CD14-positive monocyte (primary cell): ENCODE measurements at places on chromosomes 2 and 18. TPM values are rescaled to one million over a fixed set of nuclear protein-coding genes. Genes with fewer than 3 reads are reported as not detected.
A peak's percentile ranks its signal among the peaks of the same experiment; 100 is the strongest.

DNA sequence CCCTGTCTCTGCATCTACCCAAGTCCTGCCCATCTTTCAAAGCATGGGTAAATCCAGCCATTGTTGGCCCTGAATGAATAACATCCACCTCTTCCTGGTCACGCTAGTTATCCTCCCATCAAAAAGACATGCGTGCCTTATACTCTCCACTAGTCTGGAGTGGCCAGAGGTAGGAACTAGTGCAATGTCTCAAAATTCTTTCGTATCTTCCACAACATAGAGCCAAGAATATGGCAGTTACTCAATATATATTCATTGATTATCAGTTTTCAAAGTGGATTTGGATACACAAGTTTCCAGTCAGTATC is 8.9 kb downstream of the APOB start:
- H3K27ac ChIP-seq, result no peak overlapping the region
- H3K4me3 ChIP-seq, result no peak overlapping the region
- H3K27me3 ChIP-seq, result no peaks in the 10 kb centered on the region

- H3K4me3 ChIP-seq, result no peak overlapping the region
- no peak overlapping the region for H3K27ac ChIP-seq
- no peak for DNase-seq
- H3K27me3 ChIP-seq, result no peaks in the 10 kb centered on the region
Measured at GRCh38 chr2:178767094-178768060, 39.8 kb downstream of the TTN start.

GRCh38 chr18:62033756-62034155 is 140.9 kb upstream of the RNF152 start:
- no peak for DNase-seq
- no peak overlapping the region for H3K27ac ChIP-seq
- H3K4me3 ChIP-seq, result no peak overlapping the region
- peaks cover 2% of the 10 kb centered on the region for H3K27me3 ChIP-seq
- H3K36me3 ChIP-seq, result no peaks in the 10 kb centered on the region
- H3K4me1 ChIP-seq, result no peaks in the 10 kb centered on the region

DNA sequence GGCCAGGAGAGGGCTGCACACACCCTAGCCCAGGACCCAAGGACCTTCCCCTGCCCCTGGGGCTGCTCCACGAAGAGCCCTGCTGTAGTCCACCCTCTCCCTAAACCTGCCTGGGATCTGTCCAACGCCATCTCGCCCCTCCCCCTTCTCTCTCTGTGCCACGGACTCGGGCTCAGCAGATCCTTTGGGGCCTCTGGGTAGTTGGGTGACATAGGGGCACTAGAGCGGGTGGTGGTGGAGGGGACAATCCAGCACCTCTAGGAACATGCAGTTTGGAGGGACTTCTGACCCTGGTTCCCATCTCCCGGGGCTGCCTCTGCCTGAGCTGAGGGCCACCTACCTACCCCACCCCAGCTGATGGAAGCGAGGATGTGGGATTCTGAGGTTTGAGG is 7.3 kb upstream of the CRYBA2 start:
- peaks cover 3% of the 10 kb centered on the region for H3K4me1 ChIP-seq
- no peak for DNase-seq
- no peak overlapping the region for H3K27ac ChIP-seq

DNA sequence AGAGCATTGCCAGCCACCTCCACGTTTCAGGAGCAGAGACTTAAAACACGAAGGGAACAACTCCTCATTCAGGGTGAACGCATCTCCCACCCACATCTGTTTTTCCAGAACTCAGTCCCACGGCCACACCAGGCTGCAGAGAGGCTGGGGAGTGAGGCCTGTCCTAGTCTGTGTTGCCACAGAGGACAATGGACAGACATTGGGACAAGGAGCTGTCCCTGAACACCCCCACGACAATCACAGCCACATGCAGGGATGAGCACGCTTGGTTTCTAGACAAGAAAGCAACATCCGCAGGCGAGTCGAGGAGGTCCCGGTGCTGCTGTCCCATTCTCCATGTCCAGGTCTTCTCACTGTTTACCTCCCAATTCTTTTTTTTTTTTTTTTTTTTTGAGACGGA is 167.4 kb downstream of the EIPR1 start:
- H3K4me1 ChIP-seq, result no peaks in the 10 kb centered on the region
- no peak overlapping the region for H3K27ac ChIP-seq
- no peak for DNase-seq
- H3K36me3 ChIP-seq, result peaks cover 34% of the 10 kb centered on the region

DNA sequence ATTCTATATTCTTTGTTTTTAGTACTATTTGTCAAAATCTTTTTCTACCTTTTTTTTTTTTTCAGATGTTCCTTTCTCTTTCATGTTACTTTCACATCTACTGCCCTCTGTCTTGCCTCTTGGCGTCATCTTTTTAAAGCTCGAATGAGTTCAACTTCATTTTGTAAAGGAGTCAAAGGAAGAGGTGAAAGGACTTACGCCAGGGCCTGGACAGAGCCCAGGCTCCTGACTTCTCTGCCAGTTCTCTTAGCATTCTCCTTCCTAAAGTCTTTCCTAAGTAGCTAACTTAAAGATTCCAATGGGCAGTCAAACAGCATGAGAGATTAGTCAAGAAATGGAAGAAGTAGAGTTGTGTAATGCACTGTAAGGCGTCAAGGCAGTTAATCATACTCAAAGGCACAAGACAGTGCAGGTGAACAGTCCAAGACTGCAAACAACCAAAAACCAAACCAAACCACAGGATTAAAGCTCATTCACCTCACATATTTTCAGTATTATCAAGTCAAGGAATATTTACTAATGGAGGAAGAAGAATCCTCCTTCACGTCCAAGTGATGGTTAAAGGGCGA is 301.7 kb downstream of the TCF4 start:
- DNase-seq, result no peak
- no peaks in the 10 kb centered on the region for H3K27me3 ChIP-seq
- H3K4me3 ChIP-seq, result no peak overlapping the region
- no peak overlapping the region for H3K27ac ChIP-seq
- no peaks in the 10 kb centered on the region for H3K36me3 ChIP-seq

GRCh38 chr18:52970686-52971085 is 630.7 kb downstream of the DCC start:
- DNase-seq, result no peak
- H3K27ac ChIP-seq, result no peak overlapping the region

DNA sequence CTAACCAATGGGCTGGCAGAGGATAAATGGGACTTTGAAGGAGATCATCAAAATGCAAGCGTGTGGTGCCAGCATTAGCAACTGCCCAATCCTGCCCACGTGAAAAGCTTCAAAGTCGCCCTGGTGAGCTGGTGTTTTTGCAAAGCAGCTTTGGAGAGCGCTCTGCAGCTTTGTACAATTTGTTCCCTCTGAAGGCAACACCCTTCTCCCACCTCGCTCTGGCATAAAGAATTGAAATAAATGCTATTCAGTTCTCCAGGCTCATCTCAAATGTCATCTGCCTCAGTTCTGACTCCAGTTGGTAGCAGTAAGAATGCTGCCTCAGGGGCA is 3.5 kb downstream of the COPS9 start:
- no peak for DNase-seq
- peaks cover 58% of the 10 kb centered on the region for H3K36me3 ChIP-seq

GRCh38 chr2:64757126-64757525 is 103.4 kb upstream of the SERTAD2 start:
- no peak overlapping the region for H3K27ac ChIP-seq
- peaks cover 9% of the 10 kb centered on the region for H3K4me1 ChIP-seq
- no peak overlapping the region for H3K4me3 ChIP-seq
- no peaks in the 10 kb centered on the region for H3K27me3 ChIP-seq

DNA sequence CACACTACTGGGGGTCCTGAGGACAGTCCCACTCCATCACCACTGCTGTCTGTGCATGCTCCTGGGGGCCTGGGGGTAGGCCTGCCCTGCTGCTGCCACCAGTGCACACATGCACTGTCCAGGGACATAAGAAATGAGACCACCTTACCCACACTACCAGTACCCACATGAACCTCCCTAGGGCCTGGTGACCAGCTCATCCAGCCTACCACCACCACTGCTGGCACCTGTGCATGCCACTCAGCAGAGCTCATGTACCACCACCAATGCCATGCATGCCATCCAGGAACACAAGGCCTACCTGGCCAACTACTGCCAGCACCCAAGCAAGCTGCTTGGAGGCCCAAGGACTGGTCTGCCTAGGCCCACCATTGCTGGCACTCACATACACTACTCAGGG is 112.8 kb downstream of the BARD1 start:
- no peak overlapping the region for H3K27ac ChIP-seq
- no peak for DNase-seq
- H3K36me3 ChIP-seq, result no peaks in the 10 kb centered on the region
- no peaks in the 10 kb centered on the region for H3K4me1 ChIP-seq
- no peak overlapping the region for H3K4me3 ChIP-seq

DNA sequence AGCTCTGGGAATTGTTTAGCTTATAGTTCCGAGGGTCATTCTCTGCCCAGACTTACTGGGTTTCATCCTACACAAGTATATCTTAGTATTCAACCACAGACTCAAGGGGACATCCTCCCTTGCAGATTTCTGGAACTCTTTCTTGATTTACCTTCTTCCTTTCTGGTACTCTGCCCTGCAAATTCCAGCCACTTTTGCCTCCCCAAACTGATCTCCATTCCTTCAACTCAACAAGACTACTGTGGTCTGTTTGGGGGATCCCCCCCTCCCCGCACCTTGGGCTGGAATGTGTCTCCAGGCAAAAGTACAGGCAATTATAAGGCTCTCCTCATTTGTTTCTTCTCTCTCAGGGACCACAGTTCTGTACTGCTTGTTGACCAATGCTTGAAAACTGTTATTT is 13.4 kb downstream of the PHOSPHO2 start:
- no peaks in the 10 kb centered on the region for H3K36me3 ChIP-seq
- no peak overlapping the region for H3K27ac ChIP-seq
- no peak overlapping the region for H3K4me3 ChIP-seq

DNA sequence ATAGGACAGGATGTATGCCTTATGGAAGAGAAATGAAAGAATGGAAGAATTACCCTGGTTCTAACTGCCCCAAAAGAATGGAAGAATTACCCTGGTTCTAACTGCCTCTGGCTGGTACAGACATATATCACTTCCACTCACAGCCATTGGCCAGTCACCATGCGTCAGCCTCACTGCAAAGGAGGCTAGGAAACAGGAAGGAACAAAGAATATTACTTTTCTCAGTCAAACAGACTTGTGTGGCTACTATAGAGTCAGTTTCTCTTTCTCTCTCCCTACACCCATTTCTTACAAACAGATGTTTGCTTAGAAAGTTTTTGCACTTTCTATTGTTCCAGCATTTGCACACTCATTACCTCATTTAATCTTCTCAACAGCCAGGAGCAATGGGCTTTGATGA is 1111.1 kb upstream of the KLHL29 start:
- H3K4me1 ChIP-seq, result peaks cover 24% of the 10 kb centered on the region
- H3K27ac ChIP-seq, result no peak overlapping the region
- H3K27me3 ChIP-seq, result no peaks in the 10 kb centered on the region
- no peak overlapping the region for H3K4me3 ChIP-seq
- peak; percentile 44 for DNase-seq
- no peaks in the 10 kb centered on the region for H3K36me3 ChIP-seq

Gene SERPINB11
- polyA plus RNA-seq, result not detected

Gene SPDYA
- polyA plus RNA-seq, result not detected

Gene SLC14A1
- polyA plus RNA-seq, result not detected

Gene EPB41L3
- 56.6 TPM for polyA plus RNA-seq

Gene SERPINB2
- polyA plus RNA-seq, result 10.6 and 60.9 TPM in 2 replicates

Gene TMEM163
- not detected for polyA plus RNA-seq

Gene TMEM169
- polyA plus RNA-seq, result 0.24 TPM in 2 replicates

Gene NT5DC4
- polyA plus RNA-seq, result not detected

Gene TFPI
- polyA plus RNA-seq, result 0.46 TPM
